COR-L47 (cell line): ENCODE measurements at places on chromosomes 4 and X.

GRCh38 chrX:115582616-115583495 is 21.9 kb downstream of the PLS3 start:
- DNase-seq: no peak

GRCh38 chrX:136067966-136068365 is 79.4 kb upstream of the FHL1 start:
- no peak for DNase-seq

DNA sequence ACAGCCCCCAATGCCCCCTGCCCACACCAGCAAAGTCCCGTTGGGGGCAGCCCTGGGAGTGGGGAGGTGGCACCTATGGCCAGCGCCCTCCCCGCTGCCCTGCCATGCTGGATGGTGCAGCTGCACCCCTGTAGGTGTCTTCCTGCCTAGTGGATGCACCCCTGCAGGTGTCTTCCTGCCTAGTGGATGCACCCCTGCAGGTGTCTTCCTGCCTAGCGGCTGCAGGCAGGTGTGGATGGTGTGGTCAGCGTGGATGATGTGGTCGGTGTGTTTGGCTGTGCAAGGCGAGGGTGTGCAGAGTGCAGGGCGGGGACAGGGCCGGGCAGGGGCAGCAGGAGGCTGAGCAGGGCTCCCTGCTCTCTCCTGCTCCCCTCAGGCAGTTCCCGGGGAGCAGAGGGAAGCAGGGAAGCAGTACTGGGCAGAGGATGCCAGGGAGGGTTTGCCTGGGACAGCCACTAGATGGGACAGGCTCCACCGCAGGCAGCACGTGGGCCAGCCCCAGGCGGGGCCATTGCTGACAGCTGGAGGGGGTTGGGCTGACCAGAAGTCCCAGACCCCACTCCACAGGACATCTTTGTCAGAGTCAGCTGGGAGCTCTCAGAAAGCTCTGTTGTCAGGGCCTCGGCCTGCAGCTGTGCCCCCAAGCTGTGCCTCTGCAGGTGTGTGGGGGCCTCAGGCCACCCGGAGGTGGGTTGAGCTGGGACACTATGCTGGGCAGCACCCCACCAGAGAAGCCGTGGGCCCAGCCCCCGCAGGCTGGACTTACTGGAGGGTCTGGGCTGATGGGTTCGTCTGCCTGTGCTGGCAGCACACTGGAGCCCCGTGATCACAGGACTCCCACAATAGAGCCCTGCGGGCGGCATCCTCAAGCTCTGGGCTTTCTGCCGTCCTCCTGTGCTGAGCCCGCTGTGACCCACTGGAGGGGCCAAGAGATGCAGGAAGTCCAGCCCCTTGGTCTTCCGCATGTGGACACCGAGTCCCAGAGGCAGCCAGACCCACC is 23.7 kb downstream of the DOK7 start:
- peak; percentile 71 for DNase-seq

DNA sequence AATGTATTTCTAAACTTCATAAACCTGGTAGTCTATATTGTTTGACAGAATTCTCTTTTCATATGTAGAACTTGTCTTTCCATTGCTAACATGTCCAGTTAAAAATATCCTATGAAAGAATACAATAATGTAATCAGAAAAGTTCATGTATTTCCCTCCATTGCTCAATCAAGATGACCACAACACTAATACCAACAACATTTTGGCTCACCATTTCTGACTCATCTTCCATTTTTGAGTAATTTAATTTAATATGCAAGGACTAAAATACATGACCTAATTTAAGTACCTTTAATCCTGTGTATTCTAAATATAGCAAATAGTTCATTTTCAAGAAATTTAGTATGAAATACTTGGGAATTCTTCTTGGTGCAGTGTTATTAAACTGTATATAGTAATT is 239.5 kb upstream of the GPC4 start:
- DNase-seq: no peak

DNA sequence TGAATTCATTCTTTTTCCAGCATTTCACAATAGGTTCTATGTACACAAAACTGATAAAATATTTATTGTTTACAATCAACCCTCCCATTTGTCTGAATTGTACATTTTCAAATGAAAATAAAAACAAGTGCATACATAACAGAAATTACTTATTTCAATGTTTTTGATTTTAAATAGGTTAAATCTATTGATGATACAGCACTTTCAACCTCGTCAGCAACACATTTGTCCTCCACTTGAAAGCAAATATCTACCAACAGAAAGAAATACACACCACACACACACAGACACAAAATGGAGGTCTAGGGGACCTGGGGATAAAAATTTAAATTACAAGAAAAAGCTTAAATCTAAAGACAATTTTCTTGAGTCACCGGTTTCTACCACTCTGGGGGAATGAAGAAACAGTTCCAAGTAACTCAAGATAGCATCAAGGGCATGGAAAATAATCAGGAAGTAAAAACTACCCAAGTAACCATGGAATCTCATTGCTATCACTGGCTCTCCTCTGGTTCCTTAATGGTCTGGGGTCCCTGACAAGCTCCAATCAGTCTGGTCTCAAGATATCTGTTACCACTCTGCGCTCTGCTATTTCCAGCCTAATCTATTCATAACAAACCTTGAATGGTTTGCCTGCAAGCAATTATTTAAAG is 27.6 kb downstream of the ANKRD17 start:
- DNase-seq: no peak
